NCI-H748 treated with DMSO at 0.1 percent for 48 hours (cell line): ENCODE measurements at places on chromosomes 2 and 18.

DNA sequence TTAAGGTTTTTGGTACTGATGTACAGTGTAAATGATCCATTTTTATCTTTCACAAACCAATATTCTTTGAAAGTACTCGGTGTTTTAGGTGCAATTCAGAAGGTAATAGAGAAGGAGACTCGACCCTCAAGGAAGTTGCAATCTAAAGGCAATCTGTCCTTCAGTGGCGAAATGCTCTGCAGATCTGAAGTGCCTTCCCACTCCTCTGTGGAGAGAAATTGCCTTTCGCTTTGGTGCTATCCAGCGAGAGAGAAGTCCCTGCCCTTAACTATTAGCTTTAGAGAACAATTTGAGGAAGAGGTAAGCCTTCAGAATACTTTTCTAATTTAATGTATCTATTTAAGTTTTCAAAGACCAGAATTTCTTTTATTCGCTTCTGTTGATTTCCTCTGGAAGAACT, 371.8 kb upstream of the FANCL start:
- no peak for DNase-seq

DNA sequence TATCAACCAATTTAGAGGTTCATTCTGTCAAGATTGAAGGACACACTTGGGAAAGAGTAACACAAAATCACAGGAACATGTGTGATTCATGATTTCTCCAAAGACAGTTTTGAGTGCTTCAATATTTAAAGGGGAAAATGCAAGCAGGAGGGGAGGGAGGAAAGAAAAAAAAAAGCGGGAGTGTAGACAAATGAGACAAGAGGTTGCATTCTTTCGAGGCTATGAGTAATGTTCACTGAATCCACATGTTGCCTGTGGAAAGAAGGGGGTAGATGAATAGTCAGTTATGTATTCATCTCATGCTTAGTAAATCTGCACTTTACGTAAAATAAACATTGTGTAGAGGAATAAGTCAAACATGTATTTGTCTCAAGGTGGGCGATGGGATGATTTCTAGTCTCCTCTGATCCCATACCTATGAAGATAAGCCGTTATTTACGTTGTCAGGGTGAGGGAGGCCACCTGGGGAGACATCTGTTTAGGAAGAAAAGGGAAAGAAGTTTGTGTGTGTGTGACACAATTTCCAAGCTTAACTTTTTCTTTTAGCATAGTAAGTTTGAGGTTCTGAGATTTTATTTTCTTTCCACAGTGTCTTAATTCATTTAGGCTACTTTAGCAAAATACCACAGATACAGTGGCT, 211.0 kb upstream of the ZC3H15 start:
- DNase-seq = no peak

GRCh38 chr2:150977296-150977695, 284.4 kb downstream of the RBM43 start:
- no peak for DNase-seq

DNA sequence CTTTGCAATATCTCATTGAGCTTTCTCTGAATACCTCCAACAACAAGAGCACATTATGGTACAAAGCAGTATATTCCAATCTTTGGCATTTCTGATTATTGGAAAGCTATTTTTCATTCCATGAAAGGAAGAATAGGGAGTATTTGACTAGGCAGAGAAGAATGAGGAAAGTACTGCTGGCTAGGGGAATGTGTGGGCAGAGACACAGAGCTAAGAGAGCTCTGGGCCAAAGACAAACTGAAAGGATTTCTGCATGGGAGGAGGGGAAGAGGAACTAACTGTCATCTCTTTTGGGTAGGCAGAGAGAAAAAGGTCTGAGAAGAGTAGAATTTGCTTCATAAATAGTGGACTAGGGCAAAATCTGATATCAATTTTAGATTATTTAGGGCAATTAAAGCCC, 150.8 kb downstream of the CCDC85A start:
- no peak for DNase-seq

DNA sequence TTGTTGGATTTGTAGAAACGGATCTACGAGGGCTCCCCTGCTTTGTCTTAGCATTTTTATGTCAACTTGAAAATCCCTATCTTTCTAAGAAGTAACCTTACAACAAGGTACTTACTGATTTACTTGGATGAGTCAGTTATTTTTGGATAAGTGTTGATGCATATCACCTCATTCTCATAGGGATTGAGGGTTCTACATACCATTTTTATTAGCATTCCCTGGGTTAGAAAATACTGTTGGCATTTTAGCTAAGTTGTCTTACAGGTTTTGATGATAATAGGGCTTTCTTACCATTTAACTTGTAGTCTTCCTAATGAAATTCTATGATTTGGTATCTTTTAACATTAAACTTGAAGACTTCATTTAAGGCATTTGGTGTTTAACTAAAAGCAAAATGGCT, 125.2 kb downstream of the UBE2E3 start:
- no peak for DNase-seq

- DNase-seq = peak; percentile 36
These were observed at the start of the genes COL4A3 and COL4A4 for GRCh38 chr2:227163998-227164762. TSS of gene COL4A3 (plus strand) at chr2:227164624. CDS start at chr2:227164727, 103 bp downstream. TSS of gene COL4A4 (minus strand) at chr2:227164205. CDS start at chr2:227147483, 16,722 bp downstream.

DNA sequence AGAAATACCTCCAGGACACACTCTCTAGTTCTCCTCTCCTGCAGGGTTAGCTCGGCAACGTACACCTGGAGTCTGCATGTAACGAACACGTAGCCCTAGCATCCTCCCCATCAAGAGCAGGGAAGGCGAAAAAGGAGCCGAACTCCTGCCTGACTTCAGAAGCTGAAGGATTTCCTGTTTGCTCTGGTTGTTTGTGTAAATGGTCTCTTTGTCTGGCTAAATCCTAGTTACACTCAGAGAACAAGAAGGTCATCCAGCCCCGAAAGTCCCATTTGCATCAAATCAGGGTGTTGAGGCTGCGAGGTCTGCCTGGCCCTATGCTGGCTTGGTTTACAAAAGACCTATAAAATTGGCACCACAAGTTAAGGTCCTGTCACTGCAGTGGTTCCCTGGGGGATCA, 66.4 kb upstream of the POMC start:
- no peak for DNase-seq

DNA sequence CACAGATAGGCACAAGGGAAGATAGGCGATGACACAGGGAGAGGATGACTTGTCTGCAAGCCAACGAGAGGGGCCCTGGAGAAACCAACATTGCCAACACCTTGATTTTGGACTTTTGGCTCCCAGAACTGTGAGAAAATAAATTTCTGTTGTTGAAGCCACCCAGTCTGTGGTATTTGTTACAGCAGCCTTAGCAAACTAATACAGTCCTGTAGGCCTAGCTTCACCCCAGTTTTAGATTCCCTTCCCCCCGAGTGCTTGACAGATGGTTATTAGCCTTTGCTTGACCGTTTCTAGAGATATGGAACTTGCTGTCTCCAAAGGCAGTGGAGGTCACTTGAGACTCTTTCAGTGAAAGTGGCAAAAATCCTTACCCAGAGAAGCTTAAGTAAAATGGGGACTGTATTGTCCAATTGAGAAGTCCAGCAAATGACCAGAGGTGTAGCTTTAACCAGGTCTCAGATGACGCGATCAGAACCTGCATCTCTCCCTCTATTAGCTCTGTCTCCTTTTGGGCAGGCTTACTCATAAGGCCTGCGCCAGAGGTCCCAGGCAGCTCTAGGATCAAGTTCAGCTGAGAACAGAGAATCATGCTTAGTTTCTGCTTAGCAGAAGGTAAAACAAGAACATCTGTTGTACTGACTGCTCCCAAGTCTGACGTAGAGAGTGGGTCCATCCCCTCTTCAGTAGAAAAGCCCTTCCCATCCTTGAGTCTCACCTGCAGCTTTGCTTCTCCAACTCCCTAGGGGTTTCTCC, 50.4 kb downstream of the MFSD6 start:
- no peak for DNase-seq

- no peak for DNase-seq
These were observed 130.4 kb downstream of the IRS1 start for GRCh38 chr2:226669249-226669648.

DNA sequence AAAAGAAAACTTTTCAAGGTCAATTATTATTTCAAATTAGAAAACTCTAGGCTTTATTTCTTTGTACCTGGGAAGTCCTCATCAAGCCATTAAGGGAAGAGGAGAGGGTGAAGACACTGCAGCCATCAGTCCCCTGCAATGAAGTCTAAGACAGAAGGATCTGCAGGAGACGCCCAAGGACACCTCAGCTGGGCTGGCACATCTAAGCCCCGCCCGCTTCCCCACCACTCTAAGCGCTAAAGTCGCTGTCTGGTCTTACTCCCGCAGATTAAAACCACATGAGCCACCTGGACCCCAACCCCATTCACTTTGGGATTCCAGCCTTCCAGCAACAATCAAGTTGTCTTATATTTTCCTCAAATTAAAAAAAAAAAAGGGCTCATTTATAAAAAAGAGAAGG, 104.4 kb downstream of the AFF3 start:
- no peak for DNase-seq

- no peak for DNase-seq
These were observed 623.1 kb upstream of the HS6ST1 start for GRCh38 chr2:128941751-128942150.

- no peak for DNase-seq
These were observed 320.6 kb upstream of the RAB12 start for GRCh38 chr18:8288472-8289195.

DNA sequence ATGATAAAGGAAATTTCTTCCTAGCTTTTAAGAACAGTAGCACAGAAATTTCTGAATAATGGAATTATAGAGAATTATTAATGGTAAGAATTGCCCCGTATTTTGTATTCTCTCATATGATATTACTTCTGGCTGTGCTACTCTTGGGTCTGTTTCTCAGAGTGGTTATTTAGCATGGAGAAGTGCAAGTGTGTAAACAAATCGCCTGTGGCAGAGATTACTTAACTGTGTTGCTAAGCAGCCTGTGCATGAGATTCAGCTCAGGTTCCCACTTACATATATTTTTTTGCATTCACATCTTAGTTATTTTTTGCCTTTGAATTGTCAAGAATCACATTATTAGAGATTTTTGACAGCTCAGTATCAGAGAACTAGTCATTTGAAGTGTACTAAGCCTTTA, 80.1 kb upstream of the NFATC1 start:
- DNase-seq = peak; percentile 7

GRCh38 chr2:100742277-100743254, 77.4 kb upstream of the NPAS2 start:
- no peak for DNase-seq
